ENCODE measurements at places on chromosomes 1 and 21. TPM values are rescaled to one million over a fixed set of nuclear protein-coding genes. Genes with fewer than 3 reads are reported as not detected.

GRCh38 chr1:204742676-204743251 is 57.2 kb upstream of the LRRN2 start:
- no peak overlapping the region for H3K27ac ChIP-seq
- peaks cover 13% of the 10 kb centered on the region for H3K27me3 ChIP-seq
- DNase-seq, result no peak
- H3K36me3 ChIP-seq, result no peaks in the 10 kb centered on the region

GRCh38 chr21:26025536-26026512 is 144.7 kb downstream of the APP start:
- no peaks in the 10 kb centered on the region for H3K27me3 ChIP-seq
- no peak overlapping the region for H3K4me3 ChIP-seq
- peaks cover 4% of the 10 kb centered on the region for H3K36me3 ChIP-seq
- no peak for DNase-seq

- H3K4me3 ChIP-seq, result no peak overlapping the region
- H3K4me1 ChIP-seq, result peaks cover 48% of the 10 kb centered on the region
- H3K27ac ChIP-seq, result no peak overlapping the region
- no peak for DNase-seq
- H3K27me3 ChIP-seq, result peaks cover 8% of the 10 kb centered on the region
Measured at GRCh38 chr1:229251185-229251584, 19.7 kb upstream of the RAB4A start.

- H3K4me1 ChIP-seq, result no peaks in the 10 kb centered on the region
- H3K27ac ChIP-seq, result no peak overlapping the region
- H3K4me3 ChIP-seq, result no peak overlapping the region
Measured at GRCh38 chr1:43602990-43603389, 47.0 kb upstream of the KDM4A start.

PRPF38B gene
- total RNA-seq, result 14.3 TPM
